Gastroesophageal sphincter (tissue), 4 donors: ENCODE measurements at places on chromosomes 6 and 20.

DNA sequence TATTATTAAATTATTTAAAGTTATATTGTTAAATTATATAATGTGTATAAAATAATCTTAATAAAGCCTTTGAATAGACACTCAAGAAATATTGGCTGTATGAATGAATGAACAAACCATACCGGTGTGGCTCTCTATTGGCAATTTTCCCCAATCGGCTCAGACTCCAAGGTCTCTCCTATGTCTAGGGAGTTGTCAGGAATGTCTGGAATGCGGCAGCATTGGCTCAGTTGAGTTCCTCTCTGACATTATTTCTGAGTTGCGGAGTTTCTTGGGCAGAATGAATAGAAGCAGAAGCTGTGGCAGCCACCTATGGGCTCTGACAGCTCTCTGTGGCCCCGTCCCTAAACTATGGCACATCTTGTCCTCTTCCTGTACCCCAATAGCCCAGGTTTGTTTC is 111.0 kb downstream of the SOBP start:
- H3K4me3 ChIP-seq, result no peak overlapping the region
- H3K4me1 ChIP-seq, result peaks cover 5% of the 10 kb centered on the region
- no peaks in the 10 kb centered on the region for H3K36me3 ChIP-seq
- peak; percentile 39 for ATAC-seq
- no peaks in the 10 kb centered on the region for H3K27me3 ChIP-seq
- no peak overlapping the region for H3K27ac ChIP-seq

DNA sequence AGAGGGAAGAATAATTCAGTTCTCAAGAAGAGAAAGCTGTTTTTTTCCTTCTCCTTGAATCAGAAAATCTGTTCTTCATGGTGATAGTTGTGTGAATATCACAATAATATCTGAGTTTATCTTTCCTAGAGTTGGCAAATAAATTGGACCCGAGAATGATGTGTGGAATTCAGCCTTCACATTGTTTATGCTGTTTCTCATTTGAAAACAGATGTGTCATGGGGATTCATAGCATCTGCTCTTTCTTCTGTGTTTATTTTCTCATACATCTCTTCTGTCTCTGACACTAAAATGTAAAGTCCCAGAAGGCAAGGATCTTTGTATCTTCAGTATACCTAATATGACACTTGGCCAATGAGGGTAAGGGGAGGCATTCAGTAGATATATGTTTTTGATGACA is 103.6 kb upstream of the SGK1 start:
- no peaks in the 10 kb centered on the region for H3K36me3 ChIP-seq
- no peaks in the 10 kb centered on the region for H3K27me3 ChIP-seq
- no peak overlapping the region for H3K4me3 ChIP-seq
- H3K27ac ChIP-seq, result no peak overlapping the region
- no peaks in the 10 kb centered on the region for H3K4me1 ChIP-seq
- no peak for ATAC-seq

GRCh38 chr6:166988674-166989201 is 10.5 kb upstream of the CEP43 start:
- H3K27me3 ChIP-seq, result no peaks in the 10 kb centered on the region
- no peaks in the 10 kb centered on the region for H3K36me3 ChIP-seq
- no peak for ATAC-seq
- peaks cover 5% of the 10 kb centered on the region for H3K4me1 ChIP-seq

- H3K4me3 ChIP-seq, result no peak overlapping the region
- H3K27me3 ChIP-seq, result no peaks in the 10 kb centered on the region
- H3K36me3 ChIP-seq, result peaks cover 49% of the 10 kb centered on the region
- no peaks in the 10 kb centered on the region for H3K4me1 ChIP-seq
- no peak for ATAC-seq
Observed at GRCh38 chr20:59004493-59004762, 2.6 kb downstream of the CTSZ start.

GRCh38 chr20:36467076-36467999 is 74.0 kb upstream of the MYL9 start:
- H3K36me3 ChIP-seq, result no peaks in the 10 kb centered on the region
- peak overlapping the region; percentile 100 for H3K27ac ChIP-seq
- peak; percentile 54 for ATAC-seq
- H3K4me3 ChIP-seq, result no peak overlapping the region
- peaks cover 17% of the 10 kb centered on the region for H3K4me1 ChIP-seq

- no peaks in the 10 kb centered on the region for H3K36me3 ChIP-seq
- no peak overlapping the region for H3K27ac ChIP-seq
- H3K4me3 ChIP-seq, result no peak overlapping the region
Observed at GRCh38 chr6:2589171-2589661, 161.5 kb downstream of the MYLK4 start.

GRCh38 chr6:39568896-39569295 is 156.3 kb downstream of the KIF6 start:
- peaks cover 6% of the 10 kb centered on the region for H3K4me1 ChIP-seq
- H3K4me3 ChIP-seq, result no peak overlapping the region
- no peak for ATAC-seq
- no peak overlapping the region for H3K27ac ChIP-seq
- no peaks in the 10 kb centered on the region for H3K27me3 ChIP-seq

GRCh38 chr20:57743450-57744095 is 33.8 kb upstream of the PMEPA1 start:
- H3K4me1 ChIP-seq, result no peaks in the 10 kb centered on the region
- H3K27me3 ChIP-seq, result no peaks in the 10 kb centered on the region
- no peaks in the 10 kb centered on the region for H3K36me3 ChIP-seq
- no peak overlapping the region for H3K4me3 ChIP-seq
- no peak for ATAC-seq

- H3K4me1 ChIP-seq, result peaks cover 10% of the 10 kb centered on the region
- peak overlapping the region; percentile 44 for H3K27ac ChIP-seq
- no peaks in the 10 kb centered on the region for H3K36me3 ChIP-seq
- no peak overlapping the region for H3K4me3 ChIP-seq
- H3K27me3 ChIP-seq, result no peaks in the 10 kb centered on the region
Observed at GRCh38 chr6:53321701-53322100, 27.0 kb downstream of the ELOVL5 start.

- H3K27ac ChIP-seq, result no peak overlapping the region
- no peaks in the 10 kb centered on the region for H3K27me3 ChIP-seq
- H3K36me3 ChIP-seq, result no peaks in the 10 kb centered on the region
Observed at GRCh38 chr6:37052027-37052628, 46.7 kb downstream of the FGD2 start.

- peaks cover 3% of the 10 kb centered on the region for H3K4me1 ChIP-seq
- H3K36me3 ChIP-seq, result no peaks in the 10 kb centered on the region
- no peak overlapping the region for H3K4me3 ChIP-seq
- ATAC-seq, result no peak
- no peak overlapping the region for H3K27ac ChIP-seq
- no peaks in the 10 kb centered on the region for H3K27me3 ChIP-seq
Observed at GRCh38 chr6:30918670-30919069, 4.6 kb downstream of the VARS2 start.

DNA sequence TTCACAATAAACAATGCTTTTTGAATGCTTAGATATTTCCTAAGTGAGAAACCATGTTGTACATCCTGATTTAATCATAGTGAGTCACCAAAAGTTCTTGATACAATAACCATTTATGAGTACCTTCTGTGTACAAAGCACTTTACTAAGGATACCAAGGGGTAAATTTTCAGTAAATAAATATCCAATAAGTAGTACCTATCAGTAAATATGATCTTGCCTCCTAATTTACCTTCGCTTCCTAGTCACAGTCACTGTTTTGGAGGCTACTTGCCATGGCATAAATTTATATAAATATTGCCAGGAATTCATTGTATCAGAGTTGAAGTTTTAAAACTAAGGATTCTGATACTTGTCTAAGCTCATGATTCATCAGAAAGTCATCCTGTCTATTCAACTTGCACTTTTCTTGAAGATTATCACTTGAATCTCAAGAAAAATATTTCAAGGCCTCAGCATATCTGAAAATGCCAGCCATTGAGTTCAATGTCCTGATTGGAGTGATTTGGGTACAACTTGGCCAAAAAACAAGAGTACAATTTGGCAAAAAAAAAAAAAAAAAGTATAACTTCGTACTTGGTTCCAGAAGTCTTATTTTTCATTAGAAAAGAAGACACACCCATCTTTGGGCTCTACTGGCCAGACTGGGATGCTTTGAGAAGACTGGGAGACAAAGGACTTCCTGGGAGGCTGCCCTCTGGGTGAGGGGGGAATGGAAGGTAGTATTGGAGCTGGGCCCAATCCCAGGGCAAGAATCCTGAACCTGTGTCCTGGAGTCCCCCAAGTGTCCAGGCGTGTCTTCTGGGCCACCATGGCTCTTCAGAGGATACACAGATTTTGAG is 32.8 kb downstream of the RAB22A start:
- no peak for ATAC-seq
- H3K4me1 ChIP-seq, result no peaks in the 10 kb centered on the region
- H3K27ac ChIP-seq, result no peak overlapping the region
- H3K4me3 ChIP-seq, result no peak overlapping the region
- no peaks in the 10 kb centered on the region for H3K36me3 ChIP-seq
